PC-9 (cell line): ENCODE measurements at places on chromosomes 11 and 22.

- 0 out of 2 replicates have a peak, but pooled peaks cover 8% of the 10 kb centered on the region for H3K36me3 ChIP-seq
- DNase-seq = no peak
- no peak overlapping the region for H3K27ac ChIP-seq
- no peak overlapping the region for H3K4me3 ChIP-seq
- H3K4me1 ChIP-seq = no peaks in the 10 kb centered on the region
Measured at GRCh38 chr11:77322506-77322905, 21.0 kb upstream of the GDPD4 start.

DNA sequence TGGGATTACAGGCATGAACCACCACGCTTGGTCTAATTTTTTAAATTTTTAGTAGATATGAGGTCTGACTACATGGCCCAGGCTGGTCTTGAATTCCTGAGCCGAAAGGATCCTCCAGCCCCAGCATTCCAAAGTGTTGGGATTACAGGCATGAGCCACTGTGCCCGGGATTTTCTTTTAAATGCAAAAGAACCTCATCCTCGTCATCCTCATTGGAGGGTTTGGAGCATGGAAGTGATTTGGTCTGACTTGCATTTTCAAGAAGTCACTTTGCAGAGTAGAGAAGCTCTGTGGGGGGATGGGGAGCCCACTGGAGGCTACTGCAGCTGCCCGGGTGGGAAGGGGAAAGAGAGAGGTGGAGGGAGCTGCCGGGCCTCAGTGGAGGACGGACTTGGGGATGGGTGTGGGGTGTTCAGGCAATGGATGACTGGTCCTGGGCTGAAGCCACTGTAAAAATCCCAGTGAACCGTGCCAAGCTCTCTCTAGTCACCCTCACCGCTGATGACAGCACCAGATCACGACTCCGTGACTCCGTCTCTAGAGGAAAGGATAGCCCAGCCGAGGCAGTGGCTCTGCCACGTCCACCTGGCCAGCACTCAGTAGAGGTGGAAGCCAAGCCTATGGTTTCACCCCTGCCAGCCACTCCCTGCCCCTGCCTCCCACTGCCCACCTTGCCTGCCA, 32.8 kb upstream of the SLC22A12 start:
- H3K36me3 ChIP-seq = no peaks in the 10 kb centered on the region
- no peak overlapping the region for H3K4me3 ChIP-seq
- peaks cover 10% of the 10 kb centered on the region; the same call in 1 of the 2 replicates for H3K4me1 ChIP-seq
- no peaks in the 10 kb centered on the region for H3K27me3 ChIP-seq
- DNase-seq = no peak

GRCh38 chr11:92703449-92703830, 266.0 kb upstream of the MTNR1B start:
- H3K27ac ChIP-seq = no peak overlapping the region
- H3K36me3 ChIP-seq = no peaks in the 10 kb centered on the region
- DNase-seq = no peak

- H3K4me3 ChIP-seq = no peak overlapping the region
- no peak for DNase-seq
- H3K27ac ChIP-seq = no peak overlapping the region
- peaks cover 74% of the 10 kb centered on the region for H3K27me3 ChIP-seq
- H3K36me3 ChIP-seq = no peaks in the 10 kb centered on the region
- no peaks in the 10 kb centered on the region for H3K4me1 ChIP-seq
Measured at GRCh38 chr11:120256779-120257178, 16.8 kb downstream of the POU2F3 start.

GRCh38 chr11:61495801-61496601, 12.5 kb upstream of the LRRC10B start:
- no peaks in the 10 kb centered on the region for H3K27me3 ChIP-seq
- H3K36me3 ChIP-seq = no peaks in the 10 kb centered on the region
- H3K4me3 ChIP-seq = no peak overlapping the region
- no peak for DNase-seq
- no peak overlapping the region for H3K27ac ChIP-seq

DNA sequence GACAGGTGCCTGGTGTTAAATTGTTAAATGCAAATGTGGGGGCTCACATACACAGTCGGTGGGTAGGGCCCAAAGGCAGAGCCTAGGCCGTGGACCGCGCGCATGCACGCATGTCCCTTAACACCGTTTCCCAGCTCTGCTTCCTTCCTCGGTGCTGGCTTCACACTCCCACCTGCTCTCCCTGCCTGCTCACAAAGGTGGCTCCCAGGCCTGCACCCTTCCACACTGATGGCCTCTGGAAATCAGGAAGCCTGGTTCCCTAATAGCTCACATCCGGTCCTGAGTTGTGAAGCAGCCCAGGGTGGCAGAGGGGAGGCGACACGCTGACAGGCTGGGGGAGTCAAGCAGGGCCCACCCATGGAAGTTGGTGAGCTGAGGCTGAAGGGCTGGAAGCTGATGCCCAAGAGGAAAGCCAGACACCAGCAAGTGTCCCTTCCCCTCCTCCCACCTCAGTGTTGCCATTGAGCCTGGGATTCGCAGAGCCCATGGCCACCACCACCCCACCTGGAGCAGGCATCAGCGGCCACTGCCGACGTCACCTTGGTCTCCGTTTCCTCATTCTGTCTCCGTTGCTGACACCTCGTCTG, 13.7 kb upstream of the CTTN start:
- H3K4me3 ChIP-seq = no peak overlapping the region
- no peak overlapping the region for H3K27ac ChIP-seq
- no peak for DNase-seq
- H3K4me1 ChIP-seq = no peaks in the 10 kb centered on the region
- no peaks in the 10 kb centered on the region for H3K27me3 ChIP-seq

DNA sequence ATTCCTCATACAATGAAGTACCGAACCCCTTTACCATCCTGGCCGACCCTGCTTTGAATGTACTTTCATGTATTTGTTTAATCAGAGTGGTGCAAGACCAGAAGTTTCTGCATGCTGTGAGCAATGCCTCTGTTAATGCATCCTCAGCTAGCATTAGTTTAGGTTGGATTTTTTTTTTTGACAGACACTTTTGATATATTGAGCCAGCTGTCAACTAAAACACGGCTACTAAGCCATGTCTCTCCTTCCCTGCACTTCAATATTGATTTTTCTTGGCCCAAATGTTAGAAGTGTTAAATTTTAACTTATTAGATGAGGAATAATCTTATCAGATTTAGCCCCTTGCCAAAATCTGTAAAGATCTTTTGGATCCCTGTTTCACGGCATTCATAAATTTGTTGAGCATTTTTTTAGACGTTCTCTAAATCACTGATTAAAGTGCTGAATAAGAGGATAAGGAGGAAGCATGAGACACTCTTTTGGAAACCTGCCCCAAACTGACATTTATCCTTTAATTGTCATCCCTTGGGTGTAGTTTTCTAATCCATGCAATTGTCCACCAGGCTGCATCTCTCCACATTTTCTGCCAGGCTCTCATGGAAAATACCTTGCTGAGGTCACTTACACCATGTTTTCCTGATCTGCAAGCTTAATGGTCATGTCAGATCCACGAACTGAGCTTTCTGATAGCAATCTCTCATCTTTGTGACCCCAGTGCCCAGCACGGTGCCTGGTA, 130.7 kb downstream of the FEZ1 start:
- H3K27me3 ChIP-seq = peaks cover 47% of the 10 kb centered on the region
- H3K36me3 ChIP-seq = no peaks in the 10 kb centered on the region
- no peak overlapping the region for H3K27ac ChIP-seq
- no peak for DNase-seq
- no peak overlapping the region for H3K4me3 ChIP-seq

DNA sequence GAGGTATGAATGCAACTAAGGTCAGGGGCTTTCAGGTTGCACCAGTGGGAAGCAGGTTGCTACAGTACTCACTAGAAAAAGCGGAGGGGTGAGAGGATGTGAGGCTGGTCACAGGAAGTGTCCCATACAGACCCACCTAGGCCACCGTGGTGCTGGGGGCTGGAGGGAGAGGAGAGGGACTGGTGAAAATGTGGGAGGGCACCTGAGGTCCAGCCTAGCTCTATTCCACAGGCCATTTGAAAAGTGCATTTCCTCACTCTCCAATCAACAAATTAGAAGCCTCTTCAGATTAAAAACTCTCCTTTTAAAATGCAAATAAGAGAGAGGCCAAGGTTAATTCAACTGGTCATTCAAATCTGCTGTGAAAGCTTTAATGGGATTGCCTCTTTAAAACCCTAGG, 38.6 kb upstream of the NCAM1 start:
- peaks cover 8% of the 10 kb centered on the region; the same call in 1 of the 2 replicates for H3K4me1 ChIP-seq
- no peak for DNase-seq
- H3K27ac ChIP-seq = no peak overlapping the region
- H3K4me3 ChIP-seq = no peak overlapping the region
- H3K27me3 ChIP-seq = 0 out of 2 replicates have a peak, but pooled peaks cover 5% of the 10 kb centered on the region

- no peak overlapping the region for H3K27ac ChIP-seq
- no peak overlapping the region for H3K4me3 ChIP-seq
- H3K4me1 ChIP-seq = no peaks in the 10 kb centered on the region
- H3K36me3 ChIP-seq = no peaks in the 10 kb centered on the region
- H3K27me3 ChIP-seq = no peaks in the 10 kb centered on the region
Measured at GRCh38 chr11:10443152-10443551, 11.9 kb upstream of the AMPD3 start.

- H3K4me1 ChIP-seq = no peaks in the 10 kb centered on the region
- H3K27ac ChIP-seq = no peak overlapping the region
- peak; percentile 63 for DNase-seq
- H3K36me3 ChIP-seq = no peaks in the 10 kb centered on the region
- no peak overlapping the region for H3K4me3 ChIP-seq
Measured at GRCh38 chr11:111422494-111423249, 43.6 kb upstream of the POU2AF1 start.

- H3K36me3 ChIP-seq = no peaks in the 10 kb centered on the region
- no peak for DNase-seq
- H3K27me3 ChIP-seq = no peaks in the 10 kb centered on the region
- H3K4me3 ChIP-seq = peak overlapping the region; percentile 73
- no peak overlapping the region for H3K27ac ChIP-seq
Measured at GRCh38 chr22:19429950-19430889, 1.3 kb downstream of the HIRA start.

- H3K27ac ChIP-seq = no peak overlapping the region
- 0 out of 2 replicates have a peak, but pooled peaks cover 4% of the 10 kb centered on the region for H3K27me3 ChIP-seq
- H3K36me3 ChIP-seq = no peaks in the 10 kb centered on the region
Measured at GRCh38 chr11:95653680-95654079, 135.9 kb downstream of the FAM76B start.

GRCh38 chr11:126061707-126062678, 673 bp downstream of the CDON start:
- peaks cover 16% of the 10 kb centered on the region; the same call in 1 of the 2 replicates for H3K4me1 ChIP-seq
- no peak overlapping the region for H3K27ac ChIP-seq
- peak; percentile 56 for DNase-seq
- no peaks in the 10 kb centered on the region for H3K36me3 ChIP-seq
- no peaks in the 10 kb centered on the region for H3K27me3 ChIP-seq
- peak overlapping the region; percentile 63 for H3K4me3 ChIP-seq

- H3K4me1 ChIP-seq = no peaks in the 10 kb centered on the region
- H3K27me3 ChIP-seq = peaks cover 85% of the 10 kb centered on the region
- no peaks in the 10 kb centered on the region for H3K36me3 ChIP-seq
- DNase-seq = no peak
- no peak overlapping the region for H3K4me3 ChIP-seq
- H3K27ac ChIP-seq = no peak overlapping the region
Measured at GRCh38 chr22:48981371-48982061, 846.2 kb downstream of the BRD1 start.

DNA sequence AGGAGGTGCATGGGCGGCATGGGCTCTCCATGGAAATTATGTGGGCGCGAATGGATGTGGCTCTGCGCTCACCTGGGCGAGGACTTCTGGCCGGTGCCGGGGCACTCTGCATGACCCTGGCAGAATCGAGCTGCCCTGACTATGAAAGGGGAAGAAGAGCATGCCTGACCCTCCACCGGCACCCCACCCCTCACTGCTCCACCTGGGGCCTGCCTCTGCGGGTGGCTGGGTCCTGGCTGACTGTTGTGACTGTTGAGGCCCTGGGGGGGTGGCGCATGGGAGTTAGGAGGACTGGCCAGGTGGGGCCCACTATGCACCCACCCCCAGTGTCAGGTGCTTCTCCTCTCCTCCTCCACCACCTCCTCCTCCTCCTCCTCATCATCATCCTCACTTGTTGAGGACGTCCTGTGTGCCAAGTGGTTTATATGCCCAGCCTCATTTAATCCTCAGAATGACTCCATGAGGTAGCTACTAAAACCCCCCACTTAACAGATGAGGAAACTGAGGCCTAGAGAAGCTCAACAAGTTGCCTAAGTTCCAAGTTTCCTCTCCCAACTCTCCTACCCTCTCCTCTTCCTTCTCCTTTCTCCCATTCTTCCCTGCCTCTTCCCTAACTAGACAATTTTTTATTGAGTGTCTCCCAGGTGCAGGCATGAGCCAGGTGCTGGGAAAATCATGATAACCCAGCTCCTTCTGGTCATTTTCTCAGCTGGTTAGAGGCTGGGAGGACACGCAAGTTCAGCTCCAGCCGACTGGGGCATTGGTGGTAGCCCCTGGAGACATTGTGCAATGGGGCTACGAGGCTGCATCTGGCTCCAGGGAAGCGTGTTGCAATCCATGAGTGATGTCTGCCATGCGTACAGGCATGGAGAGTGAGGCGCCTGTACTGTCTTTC, 2.3 kb downstream of the MYEOV start:
- peak; percentile 63 for DNase-seq
- H3K4me1 ChIP-seq = peaks cover 48% of the 10 kb centered on the region
- H3K27me3 ChIP-seq = no peaks in the 10 kb centered on the region
- peaks cover 52% of the 10 kb centered on the region for H3K36me3 ChIP-seq
- peak overlapping the region; percentile 97 for H3K4me3 ChIP-seq
- peak overlapping the region; percentile 98 for H3K27ac ChIP-seq

DNA sequence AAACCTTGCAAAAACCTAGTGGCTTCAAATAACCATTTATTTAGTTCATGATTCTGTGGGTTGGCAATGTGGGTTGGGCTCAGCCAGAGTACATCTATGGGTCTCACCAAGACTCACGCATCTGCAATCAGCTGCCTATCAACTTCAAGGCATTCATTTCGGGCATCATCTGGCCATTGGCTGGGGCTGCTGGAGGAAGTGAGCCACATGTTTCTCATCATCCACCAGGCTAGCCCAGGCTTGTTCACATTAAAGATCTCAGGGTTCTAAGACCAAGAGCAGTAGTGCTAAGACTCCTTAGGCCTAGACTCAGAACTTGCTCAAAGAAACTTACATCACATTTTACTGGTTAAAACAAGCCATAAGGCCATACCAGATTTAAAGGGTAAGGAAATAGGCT, 478.9 kb upstream of the ARHGAP42 start:
- no peak overlapping the region for H3K4me3 ChIP-seq
- no peaks in the 10 kb centered on the region for H3K27me3 ChIP-seq
- H3K4me1 ChIP-seq = no peaks in the 10 kb centered on the region
- no peak for DNase-seq

- peaks cover 17% of the 10 kb centered on the region for H3K36me3 ChIP-seq
- no peak overlapping the region for H3K27ac ChIP-seq
- no peak for DNase-seq
- H3K27me3 ChIP-seq = no peaks in the 10 kb centered on the region
- H3K4me3 ChIP-seq = no peak overlapping the region
Measured at GRCh38 chr11:74895340-74896116, 53.4 kb downstream of the XRRA1 start.

DNA sequence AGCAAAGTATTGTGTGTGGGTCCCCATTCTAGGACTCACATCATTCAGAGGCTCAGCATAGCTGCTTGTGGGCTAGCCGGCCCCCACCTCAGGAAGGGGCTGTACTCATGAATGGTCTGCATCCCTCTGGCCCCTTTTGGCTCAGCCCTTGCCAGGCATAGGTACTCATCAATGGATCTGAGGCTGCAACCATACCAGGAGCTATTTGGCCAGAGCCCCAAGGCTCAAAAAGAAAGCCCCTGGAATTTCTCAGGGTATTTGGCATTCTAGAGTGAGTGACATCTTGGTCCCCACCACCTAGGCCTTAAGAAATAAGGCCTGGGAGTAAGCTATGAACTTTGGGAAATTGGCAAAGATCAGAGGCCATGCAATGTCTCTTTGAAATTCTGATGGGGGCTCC, 38.3 kb downstream of the PLEKHA7 start:
- H3K27ac ChIP-seq = no peak overlapping the region
- H3K36me3 ChIP-seq = no peaks in the 10 kb centered on the region
- H3K27me3 ChIP-seq = no peaks in the 10 kb centered on the region
- H3K4me3 ChIP-seq = no peak overlapping the region
- DNase-seq = no peak
- peaks cover 40% of the 10 kb centered on the region for H3K4me1 ChIP-seq
